ENCODE measurements at places on chromosomes 3 and 15.

DNA sequence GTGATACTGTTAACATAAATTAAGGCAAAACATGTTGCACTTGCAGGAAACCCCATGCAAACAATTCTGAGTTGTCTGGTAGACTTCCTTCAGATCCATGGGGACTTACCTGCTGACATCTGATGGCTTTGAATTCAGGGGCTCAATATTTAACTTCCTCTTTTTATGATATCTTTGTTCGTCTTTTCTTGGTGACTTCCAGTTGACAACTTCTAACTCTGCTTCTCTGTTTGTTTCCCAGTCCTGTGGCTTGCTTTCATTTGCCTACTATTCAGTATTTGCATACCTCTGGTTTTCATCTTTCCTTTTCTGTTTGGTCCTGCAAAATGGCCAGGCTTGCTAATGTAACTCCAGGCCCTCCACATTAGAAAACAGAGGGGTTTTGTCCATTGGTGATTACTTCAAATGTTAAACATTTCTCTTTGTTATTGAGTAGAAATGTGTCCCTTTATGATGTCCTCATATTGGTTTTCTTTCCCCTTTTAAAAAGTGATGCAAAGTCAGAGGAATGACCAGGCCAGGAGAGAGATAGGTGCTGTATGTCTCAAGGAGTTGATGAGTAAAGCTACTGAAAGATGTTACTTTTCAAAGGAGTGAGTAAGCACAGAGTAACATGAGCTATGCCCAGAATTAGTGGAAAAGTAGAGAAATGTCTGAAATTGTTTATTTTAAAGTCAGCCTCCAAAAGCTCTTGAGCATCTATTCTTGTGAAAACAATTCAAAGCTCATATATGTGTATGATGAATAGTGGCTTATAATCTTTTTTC is 335.9 kb downstream of the LPP start:
- peak; percentile 76 for DNase-seq

DNA sequence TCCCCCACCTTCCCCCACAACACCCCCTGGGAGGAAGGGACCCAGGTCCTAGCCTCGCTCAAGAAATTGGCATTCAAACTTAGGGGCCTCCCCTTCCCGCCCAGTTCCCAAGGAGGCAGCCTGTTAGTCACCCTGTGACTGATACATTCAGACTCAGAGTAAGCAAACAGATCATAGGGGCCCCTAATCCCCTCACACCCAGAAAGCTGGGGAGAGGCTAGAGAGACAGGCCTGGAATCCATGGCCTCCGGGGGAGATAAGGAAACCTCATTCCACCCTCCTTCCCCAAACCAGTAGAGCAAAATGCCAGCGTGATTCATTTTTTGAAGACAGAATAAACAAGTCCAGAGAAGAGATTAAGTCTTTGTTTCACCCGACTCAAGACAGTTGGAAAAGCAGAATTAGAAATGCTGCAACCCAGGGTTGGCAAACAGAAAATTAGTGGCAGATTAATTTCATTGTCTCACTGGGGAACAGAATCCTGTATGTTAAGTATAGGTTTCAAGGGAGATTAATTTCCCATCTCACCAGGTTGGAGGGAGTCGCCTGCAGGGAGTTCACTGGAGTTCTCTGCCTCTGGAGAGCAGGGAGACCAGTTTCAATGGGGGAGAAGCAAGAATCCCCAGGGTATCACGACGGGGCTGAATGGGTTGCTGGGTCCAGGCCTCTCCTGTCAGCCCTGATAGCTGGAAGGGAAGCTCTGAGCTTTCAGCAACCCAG is 268.3 kb downstream of the UACA start:
- DNase-seq = peak; percentile 97

DNA sequence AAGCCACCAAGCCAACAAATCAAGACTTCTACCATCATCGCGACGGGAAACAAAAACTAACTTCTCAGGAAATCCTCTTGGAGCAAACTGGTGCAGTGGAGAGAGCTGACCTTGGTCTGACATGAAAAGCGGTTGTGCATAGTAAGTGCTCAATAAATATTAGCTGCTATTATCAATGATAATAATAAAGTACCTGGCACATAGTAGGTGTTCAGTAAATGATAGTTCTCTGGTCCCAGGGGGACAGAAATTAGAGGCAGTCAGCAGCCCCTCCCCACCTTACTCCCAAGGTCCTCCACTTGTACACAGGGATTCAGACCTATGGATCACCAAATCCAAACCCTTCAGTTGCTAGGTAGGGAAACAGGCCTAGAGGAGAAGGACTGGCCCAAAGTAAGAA is 6.0 kb upstream of the CSK start:
- DNase-seq = no peak

GRCh38 chr3:196694941-196695848 is 16.9 kb downstream of the CEP19 start:
- DNase-seq = no peak
